ENCODE measurements at places on chromosomes 2 and 18.

DNA sequence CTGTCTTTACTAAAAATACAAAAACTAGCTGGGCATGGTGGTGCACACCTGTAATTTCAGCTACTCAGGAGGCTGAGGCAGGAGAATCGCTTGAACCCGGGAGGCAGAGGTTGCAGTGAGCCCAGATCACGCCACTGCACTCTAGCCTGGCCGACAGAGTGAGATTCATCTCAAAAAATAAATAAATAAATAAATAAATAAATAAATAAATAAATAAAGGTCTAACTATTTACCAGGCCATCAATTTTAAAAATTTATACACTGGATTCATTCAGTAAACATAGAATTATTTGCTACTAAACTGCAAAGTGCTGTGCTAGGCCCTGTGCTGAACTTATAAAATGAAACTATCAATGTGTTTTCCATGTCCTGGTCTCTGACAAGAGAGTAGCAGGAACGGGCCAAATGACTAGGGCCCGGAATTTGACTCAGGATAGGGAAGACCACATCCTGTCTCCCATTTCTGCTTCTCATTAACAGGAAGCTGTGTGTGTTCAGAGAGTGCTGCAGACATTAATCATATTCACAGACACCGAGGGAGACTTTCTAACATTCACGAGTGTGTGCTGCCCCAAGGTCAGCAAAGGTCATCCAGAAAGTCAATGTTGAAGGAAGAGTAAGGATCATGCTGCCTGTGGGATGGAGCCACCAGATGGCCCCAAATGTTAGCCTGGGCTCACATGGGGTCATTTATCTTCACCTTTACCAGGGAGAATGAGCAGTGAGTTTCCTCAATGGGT, 95.8 kb downstream of the SPP2 start:
- no peak for DNase-seq

DNA sequence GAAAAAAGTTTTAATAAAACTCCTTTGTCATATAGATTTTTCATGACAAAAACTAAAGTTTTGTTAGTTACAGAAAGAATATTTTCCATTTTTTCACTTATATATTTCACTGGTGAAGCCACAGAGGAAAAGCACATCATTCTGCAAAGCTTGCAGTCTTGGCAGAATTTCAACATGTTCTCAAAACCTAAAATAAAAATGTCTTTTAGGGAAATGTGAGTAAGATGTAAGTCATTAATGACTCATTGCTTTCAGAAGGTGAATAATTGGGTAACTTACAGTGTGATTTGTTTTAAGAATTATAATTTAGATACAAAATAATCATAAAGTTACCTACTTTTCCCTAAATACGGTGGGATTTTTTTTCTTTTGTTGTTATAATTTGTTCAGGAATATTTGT, 43.4 kb upstream of the TNFRSF11A start:
- no peak for DNase-seq

DNA sequence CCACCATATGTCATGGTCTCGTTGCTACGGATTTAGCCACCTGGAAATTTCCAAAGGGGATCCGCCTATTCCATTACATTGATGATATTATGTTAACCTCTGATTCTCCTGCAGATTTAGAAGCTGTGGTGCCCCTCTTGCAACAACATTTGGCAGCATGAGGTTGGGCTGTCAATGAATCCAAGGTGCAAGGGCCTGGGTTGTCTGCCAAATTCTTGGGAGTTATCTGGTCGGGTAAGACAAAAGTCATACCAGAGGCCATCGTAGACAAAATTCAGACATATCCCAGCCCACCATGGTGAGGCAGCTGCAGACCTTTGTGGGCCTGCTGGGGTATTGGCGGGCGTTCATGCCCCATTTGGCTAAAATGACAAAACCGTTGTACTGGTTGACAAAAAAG, 13.6 kb upstream of the C2orf42 start:
- DNase-seq: no peak

- no peak for DNase-seq
Observed at GRCh38 chr18:62616331-62616805, 93.5 kb downstream of the ZCCHC2 start.

DNA sequence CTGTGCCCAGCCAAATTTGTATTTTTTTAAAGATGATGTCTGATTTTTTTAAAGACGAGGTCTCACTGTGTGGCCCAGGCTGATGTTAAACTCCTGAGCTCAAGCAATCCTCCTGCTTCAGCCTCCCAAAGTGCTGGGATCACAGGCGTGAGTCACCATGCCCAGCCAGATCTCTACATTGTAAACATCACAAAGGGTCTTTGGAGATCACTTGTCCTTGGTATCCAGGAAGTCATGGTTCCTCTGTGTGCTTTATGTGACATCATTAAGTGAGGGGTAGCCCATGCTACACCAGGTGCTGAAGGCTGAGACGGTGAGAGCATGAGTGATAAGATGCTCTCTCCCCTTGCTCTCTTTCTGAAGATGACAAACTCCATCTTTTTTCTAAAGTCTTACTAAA, 7.0 kb upstream of the NUP35 start:
- no peak for DNase-seq

- no peak for DNase-seq
Observed at GRCh38 chr2:134402410-134402809, 148.5 kb downstream of the MGAT5 start.

DNA sequence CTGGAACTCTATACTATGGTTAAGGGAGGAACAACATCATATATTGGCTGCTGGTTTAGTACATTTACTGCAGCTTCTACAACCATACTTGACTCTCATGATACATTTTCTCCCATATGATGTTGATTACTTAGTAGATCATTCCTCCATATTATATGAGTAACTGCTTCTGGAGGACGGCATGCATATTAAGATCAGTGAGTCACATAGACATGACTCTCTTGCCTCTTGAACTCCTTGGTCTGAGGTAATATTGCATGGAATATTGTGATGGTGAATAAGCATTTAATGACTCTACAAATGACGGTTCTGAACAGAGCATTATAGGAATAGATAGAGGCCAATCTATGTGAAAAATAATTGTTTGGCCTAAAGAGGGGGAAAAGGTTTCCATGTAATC, 418.8 kb upstream of the SPHKAP start:
- no peak for DNase-seq

- DNase-seq: no peak
Observed at GRCh38 chr2:60230037-60230436, 323.4 kb downstream of the BCL11A start.

DNA sequence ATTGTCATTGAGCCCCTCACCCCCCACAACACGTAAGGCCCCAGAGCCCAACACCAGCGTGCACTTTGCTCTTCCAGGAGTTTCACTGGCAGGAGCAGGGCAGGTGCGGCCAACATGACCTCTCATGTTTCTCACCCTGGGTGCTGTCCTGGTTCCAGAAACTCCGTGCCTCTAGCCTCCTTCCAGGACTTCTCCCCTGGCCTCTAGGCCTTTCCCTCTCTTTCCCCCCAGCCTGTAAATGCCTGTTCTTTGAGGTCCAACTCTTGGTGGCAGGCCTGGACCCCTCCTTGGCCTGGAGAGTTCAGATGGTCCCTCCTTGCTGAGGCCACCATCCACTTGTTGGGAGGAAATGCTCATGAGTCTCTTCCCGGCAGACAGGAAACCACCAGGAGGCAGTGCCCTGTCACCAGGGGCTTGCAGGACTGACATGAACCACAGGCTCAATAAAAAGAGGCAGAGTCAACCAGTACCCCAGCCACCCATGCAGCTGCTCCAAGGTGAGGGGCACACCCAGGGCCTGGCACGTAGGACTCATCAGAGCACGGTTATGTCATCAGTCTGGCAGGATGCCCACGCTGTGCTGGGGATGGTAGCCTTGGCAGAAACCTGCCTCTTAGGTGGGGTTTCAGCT, 1.5 kb downstream of the MALL start:
- DNase-seq: peak; percentile 95

DNA sequence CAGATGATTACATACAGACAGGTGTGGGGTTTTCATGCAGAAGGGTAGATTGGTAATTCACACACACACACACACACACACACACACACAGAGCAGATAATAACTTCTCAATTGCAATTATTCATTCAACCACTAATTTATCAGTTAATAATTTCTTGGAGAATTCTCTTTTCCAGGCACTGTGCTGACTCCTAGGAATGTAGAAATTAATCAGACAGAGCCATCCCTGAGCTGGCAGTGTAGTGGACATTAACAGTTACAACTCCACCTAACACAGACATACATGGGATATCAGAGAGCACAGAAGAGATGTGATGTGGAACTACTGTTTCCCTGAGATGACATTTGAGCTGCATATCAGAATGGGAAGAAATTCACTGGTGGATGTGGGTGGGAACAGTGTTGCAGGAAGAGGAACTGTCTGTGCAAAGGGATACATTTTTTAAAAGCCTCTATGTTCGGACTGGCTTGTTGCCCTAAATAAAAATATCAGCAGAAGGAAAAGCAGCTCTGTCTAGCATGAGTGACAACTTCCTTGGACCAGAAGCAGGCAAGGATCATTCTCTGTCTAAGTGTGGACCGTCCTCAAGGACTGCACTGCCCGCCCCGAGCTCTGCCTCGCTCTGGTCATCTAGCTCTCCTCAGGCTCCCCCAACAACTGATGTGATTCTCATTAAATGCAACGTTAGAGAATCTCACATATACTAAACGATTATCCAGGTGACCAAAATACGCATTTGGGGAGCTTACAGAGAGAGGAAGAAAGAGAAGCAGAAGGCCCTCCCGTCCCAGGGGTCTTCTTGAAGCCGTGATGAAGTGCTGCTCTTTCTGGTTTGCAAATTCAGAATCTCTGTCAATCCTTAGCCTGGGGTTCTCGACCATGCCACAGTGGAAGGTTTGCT, 173.4 kb upstream of the TRIB2 start:
- DNase-seq: no peak

GRCh38 chr18:35458271-35458670, 39.5 kb downstream of the INO80C start:
- DNase-seq: no peak

DNA sequence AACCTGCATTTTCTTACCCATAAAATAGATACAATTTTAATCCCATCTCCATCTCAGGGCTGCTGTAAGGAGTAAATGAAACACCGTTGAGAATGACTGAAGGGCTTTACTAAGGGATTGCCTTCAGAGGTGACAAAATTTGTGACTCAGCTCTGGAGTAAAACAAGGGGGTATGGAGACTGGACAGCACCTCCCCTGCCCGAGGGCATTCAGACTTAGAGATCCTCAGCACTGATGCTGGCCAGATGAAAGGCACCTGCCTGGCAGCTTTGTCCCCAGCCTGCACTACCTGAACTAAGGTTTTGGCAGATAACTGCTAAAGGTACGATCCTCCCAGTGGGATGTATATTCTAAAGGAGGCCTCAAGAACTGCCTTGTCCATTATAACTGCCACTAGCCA, 105.9 kb upstream of the STPG4 start:
- DNase-seq: no peak

DNA sequence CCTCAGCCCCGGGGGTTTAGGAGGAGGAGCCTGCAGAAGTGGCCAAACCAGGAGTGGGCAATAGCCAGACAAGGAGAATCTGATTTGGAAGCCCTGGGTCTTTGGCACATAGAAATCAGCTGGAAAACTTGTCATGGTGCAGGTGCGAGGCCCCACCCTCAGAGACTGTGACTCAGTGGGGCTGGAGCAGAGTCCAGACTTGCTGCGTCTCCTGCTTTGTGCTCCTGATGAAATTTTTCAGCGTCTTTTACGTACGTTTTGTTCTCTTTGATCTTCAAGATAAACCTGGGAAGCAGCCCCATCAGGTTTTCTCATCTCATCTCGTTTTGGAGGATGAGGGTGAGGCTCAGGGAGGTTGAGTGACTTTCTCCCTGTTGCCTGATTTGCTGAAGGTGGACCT, 114.1 kb downstream of the CABLES1 start:
- no peak for DNase-seq

- DNase-seq: no peak
Observed at GRCh38 chr18:766550-766860, 45.5 kb downstream of the YES1 start.

DNA sequence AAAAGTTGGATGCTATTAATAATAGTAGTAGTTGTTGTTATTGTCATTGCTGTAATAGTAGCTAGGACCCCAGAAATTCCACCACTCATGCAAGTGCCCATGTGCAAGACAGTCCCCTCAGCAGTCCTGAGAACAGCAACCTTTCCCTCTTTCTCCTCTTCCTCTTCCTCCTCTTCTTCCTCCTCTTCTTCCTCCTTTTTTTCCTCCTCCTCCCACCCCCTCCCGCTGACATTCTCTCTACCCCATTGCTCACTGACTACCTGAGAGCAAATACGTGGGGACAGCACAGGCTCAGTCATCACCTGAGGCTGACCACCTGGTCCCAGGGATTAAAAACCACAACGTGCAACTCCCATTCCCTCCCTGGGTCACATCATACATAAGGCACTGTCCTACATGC, 41.8 kb downstream of the SMAD7 start:
- no peak for DNase-seq

GRCh38 chr2:210445116-210445707, 31.3 kb downstream of the LANCL1 start:
- DNase-seq: peak; percentile 27

GRCh38 chr18:36412778-36413177, 115.3 kb downstream of the FHOD3 start:
- DNase-seq: peak; percentile 20

DNA sequence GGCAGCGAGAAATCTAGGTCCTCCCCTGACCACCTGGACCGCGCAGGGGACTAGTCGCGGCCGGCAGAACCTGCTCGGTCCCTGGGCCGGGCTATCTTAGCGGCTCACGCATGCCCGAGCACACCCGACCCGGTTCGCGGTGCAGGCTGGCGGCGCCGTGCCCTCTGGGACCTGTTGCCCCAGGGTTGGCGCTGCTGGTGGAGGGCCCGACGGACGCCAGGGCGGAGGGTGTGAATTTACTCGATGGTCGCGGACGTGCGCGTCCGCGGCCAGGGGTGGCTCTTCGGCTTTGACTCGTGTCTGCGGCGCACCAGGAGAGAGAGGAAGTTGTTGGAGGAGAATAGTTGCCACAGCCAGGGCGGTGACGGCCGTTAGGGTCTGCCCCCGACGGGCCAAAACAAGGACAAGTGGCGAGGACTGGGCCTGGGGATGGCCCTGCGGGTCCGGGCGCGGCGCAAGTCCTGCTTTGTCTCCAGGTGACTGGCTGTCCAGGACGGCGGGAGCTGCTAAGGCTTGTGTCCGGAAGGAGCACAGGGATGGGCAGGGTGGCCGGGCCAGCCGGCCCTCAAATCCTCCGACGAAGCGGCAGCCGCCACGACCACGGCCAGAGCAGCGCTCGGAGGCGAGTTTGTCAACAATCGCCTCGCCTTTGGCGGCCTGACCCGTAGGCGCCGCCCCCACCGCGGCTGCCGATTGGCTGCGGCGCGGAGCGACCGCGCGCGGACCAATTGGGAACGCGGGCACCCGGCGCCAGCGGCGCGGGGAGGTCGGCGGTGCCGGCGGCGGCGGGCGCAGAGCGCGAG, 1.3 kb downstream of the BCL2L11 start:
- DNase-seq: peak; percentile 95

DNA sequence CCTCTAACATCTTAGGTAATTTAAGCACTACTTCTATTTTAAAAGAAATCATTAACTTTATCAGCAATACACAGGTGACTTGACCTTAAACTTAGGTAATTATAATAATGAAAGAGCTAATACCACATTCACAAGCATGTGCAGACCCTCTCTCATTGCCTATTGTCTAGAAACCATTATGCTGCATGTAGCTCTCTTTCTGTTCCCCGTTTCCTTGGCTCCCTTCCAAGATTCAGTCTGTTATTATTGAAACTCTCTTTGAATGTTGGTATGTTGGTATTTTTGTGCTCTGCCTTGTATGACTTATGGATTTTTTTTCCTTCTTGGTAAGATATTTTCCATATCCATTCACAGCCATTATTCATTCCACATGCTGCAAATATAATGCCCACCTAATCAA, 201.2 kb downstream of the CDCA7 start:
- DNase-seq: peak; percentile 64

- peak; percentile 47 for DNase-seq
Observed at GRCh38 chr2:98088261-98088660, 1.3 kb downstream of the VWA3B start.
